Hepatocyte (in vitro differentiated cells): ENCODE measurements at places on chromosomes 4 and X. TPM values are rescaled to one million over a fixed set of nuclear protein-coding genes. Genes with fewer than 3 reads are reported as not detected.

DNA sequence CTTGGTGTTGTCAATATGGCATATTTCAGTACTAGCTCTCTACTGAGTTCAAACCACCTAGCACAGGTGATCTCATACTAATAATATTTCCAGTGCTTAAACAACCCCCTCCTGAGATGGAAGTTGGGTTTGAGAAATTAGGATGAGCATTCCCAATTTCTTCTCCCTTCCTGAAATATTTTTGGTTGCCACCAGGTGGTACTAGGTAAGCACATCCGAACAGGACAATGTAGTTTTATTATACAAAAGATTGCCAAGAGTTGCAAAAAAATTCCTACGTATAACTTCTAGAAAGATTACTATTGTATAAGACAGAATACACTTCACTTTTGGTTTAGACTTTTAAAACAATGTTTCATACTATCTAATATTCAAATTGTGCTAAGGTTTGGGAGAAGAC is 484.5 kb downstream of the PACRGL start:
- no peak for DNase-seq

DNA sequence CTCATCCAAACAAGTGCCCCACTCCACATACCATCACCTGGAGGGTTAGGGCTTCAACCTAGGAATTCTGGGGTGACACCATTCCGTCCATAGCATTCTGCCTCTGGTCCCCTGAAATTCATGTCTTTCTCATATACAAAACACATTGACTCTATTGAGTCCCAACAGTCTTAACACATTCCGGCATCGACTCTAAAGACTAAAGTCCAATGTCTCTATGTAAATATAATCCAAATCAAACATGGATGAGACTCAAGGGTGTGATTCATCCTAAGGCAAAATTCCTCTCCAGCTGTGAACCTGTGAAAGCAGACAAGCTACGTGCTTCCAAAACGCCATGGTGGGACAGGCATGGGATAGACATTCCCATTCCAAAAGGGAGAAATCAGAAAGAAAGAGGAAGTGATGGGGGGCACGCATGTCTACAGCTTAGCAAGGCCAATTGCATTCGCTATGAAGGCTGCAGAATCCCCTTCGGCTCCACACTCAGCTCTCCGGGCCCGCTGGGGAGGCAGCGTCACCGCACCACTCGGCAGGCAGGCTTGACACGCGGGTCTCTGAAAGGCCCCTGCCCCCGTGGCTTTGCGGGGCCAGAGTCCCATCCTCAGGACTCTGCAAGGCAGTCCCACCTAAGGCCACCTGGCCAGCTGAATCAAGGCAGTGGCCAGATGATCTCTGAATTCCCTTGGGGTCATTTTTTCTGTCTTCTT is 53.2 kb downstream of the ADRA2C start:
- DNase-seq, result peak; percentile 31

PALLD gene
- polyA plus RNA-seq, result 65.0 and 82.7 TPM in 2 replicates

TEX13B gene
- polyA plus RNA-seq, result not detected in 2 replicates

DNA sequence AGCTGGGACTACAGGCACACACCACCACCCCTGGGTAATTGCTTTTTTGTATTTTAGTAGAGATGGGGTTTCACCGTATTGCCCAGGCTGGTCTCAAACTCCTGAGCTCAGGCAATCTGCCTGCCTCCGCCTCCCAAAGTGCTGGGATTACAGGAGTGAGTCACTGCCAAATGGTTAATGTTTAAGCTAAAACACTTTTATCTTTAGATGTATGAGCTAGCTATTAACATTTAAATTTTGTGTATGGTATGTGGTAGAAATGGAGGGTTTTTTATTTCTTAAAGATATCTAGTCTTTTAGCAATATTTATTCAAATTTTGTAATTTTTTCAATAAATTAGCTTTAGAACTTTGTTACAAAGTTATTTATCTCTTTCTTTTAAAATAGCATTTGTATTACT is 1659.8 kb upstream of the ADGRL3 start:
- DNase-seq, result no peak

PHEX gene
- polyA plus RNA-seq, result 0.05 and 0.16 TPM in 2 replicates

FGG gene
- polyA plus RNA-seq, result 1,125 and 1,415 TPM in 2 replicates

DNA sequence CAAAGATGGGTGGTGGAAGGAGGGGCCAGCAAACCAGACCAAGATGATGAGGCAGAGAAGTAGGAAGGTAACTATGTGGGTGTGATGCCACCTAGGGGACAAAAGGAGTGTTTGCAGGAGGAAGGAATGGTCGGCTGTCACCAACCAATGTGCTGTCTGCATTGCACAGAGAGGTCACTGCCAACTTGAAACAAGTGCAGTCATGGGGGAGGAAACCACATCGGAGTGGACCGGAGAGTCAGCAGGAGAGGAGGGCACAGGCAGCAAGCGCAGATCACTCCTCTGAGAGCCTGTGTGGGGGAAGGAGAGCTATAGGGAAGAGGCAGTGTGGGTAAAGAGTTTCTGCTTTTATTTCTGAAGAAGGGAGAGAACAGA is 38.5 kb upstream of the FGFBP2 start:
- peak; percentile 84 for DNase-seq

- no peak for DNase-seq
These were observed 19.8 kb upstream of the TASL start for GRCh38 chrX:30597216-30598012.

DNA sequence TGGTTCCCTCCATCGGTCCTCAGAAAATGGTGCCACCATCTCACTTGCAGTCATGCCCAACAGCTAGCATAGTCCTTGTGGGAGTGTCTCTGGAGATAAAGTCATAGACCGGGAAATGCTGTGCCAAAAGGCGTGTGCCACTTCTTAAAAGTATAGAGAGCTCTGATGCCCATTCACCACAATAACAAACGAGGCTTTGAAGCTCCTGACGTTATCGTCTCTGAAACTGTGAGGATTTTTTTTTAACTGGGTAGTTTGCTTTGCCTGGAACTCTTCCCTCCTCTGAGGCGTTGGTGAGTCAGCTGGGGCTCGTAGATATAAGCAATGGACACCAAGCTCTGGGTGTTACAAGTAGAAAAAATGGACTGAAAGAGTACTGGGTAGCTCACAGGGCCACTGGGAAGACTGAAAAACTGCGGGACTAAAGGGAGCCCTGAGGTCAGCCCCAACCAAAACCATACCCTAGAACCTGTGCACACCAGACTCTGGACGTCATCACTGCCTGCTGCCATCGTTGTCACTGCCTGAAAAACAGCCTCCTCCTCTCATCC is 89.4 kb upstream of the TRIM2 start:
- DNase-seq, result peak; percentile 29

HSFX1 gene
- 0.45 and 1.1 TPM in 2 replicates for polyA plus RNA-seq

ARR3 gene
- not detected in 2 replicates for polyA plus RNA-seq

- DNase-seq, result no peak
These were observed 78.1 kb upstream of the PAGE3 start for GRCh38 chrX:55342533-55343501.

PRKG2 gene
- 4.6 and 6.7 TPM in 2 replicates for polyA plus RNA-seq

- no peak for DNase-seq
These were observed 47.2 kb downstream of the EDNRA start for GRCh38 chr4:147528054-147528453.

PPARGC1A gene
- 4.2 and 6.7 TPM in 2 replicates for polyA plus RNA-seq

VEGFC gene
- 3.2 and 4.2 TPM in 2 replicates for polyA plus RNA-seq

DNA sequence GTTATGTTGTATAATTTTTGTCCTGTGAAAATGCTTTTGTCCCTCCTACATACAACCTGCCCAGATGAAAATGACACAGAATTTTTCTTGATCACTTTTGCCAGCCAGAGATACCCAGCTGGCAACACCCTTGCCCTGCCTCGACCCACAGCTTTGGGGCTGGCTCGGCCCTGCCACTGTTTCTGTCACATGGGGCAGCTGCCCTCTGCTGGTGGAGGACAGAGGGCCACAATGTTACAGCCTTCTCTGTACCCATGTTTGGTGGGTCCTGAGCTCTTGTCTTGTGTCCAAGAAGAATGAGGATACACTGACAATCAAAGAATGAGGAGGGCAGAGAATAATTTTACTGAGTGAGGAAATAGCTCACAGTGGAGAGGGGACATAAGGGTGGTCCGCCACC is 31.1 kb downstream of the BMP15 start:
- DNase-seq, result peak; percentile 5

DNA sequence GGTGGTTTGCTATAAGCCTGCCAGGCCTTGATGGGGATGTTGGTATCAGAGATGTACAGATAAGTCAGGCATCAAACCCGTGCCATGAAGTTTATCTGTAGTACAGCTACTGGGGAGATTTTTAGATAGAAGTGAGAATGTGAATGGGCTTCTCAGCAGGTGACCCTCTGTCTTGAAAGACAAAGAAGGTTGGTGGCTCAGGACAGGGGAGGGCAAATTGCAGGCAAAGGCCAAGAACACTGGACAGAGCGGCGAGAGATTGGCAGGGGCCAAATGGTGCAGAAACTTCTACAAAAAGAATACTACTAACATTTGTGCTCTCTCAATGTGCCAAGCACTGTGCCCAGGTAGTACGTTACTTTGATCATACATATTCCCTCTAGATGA is 1.9 kb upstream of the PIM2 start:
- DNase-seq, result no peak

ALAS2 gene
- not detected in 2 replicates for polyA plus RNA-seq

DUSP21 gene
- polyA plus RNA-seq, result not detected in 2 replicates

DNA sequence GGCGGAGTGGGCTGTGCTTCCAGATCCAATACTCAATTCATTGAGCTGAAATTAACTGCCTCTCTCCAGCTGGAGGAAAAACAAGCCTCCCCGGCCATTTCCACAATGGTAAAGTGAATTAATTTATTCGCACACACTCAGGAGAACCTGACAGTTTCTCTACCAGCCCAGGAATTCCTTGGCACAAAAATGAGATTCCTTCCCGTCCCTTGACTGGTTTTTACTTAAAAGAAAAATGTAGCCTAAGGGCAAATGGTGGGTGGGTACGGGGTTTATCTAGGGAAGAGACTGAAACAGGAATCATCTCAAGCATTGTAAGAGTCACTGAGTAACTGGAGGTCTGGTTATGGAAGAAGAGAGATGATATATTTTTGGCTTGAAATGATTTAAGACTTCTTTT is 102.7 kb downstream of the VCX3A start:
- no peak for DNase-seq

DNA sequence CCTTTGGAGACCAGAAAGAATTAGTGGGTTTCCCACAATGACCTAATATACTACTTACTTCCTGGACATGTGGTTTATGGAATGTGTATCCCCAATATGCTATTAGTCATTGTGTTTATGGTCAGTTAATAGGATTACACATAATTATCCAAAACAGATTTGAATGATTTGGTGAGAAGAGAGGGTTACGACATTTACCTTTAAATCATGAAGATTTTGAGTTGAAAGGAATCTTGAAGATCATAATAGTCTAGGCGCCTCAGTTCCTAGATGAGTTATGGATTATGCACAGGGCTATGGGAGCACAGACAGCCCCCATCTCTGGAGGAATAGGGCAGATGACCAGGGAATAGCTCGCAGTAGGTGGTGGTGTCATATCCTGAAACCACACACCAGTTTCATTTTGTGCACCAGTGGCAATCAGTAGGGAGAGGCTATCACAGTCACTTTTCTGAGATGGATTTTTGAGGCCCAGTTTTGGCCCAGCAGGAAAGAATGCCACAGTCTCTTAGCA is 61.3 kb downstream of the SEPTIN11 start:
- DNase-seq, result no peak

DNA sequence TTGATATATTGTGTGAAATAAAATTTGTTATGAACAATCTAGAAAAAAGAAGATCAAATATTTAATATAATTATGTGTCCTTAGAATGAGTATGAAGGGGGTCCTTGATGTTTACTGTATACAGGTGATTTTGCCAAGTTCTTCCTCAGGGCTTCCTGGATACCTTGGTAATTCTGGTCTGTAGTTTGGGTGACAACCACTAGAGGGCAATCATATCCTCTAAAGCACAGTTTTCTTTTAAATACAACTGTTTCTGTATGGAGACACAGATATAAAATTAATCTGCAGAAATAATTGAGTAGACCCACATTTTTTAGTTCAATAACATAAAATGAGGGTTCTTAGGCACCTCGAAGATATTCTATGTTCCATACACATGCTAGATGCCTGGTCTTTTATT is 157.7 kb downstream of the SPANXN1 start:
- DNase-seq, result peak; percentile 50

DNA sequence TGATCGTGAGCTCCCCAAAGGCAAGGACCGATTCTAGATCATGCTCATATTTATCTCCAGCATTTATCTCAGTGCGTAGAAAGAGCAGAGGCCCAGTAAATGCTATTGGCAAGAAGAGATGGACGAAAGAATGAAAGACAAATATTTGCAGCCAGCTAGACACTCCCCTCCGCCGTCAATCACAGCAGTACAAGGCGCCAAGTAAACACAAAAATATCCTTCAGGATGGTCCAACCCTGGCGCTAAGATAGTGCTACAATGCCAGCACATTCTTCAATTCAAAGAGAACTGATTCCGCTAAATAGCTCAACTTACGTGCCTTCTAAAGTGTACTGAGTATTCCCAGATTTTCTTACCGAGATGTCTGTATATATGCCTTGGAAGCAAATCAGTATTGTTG is 114.5 kb downstream of the DDX53 start:
- DNase-seq, result no peak

DNA sequence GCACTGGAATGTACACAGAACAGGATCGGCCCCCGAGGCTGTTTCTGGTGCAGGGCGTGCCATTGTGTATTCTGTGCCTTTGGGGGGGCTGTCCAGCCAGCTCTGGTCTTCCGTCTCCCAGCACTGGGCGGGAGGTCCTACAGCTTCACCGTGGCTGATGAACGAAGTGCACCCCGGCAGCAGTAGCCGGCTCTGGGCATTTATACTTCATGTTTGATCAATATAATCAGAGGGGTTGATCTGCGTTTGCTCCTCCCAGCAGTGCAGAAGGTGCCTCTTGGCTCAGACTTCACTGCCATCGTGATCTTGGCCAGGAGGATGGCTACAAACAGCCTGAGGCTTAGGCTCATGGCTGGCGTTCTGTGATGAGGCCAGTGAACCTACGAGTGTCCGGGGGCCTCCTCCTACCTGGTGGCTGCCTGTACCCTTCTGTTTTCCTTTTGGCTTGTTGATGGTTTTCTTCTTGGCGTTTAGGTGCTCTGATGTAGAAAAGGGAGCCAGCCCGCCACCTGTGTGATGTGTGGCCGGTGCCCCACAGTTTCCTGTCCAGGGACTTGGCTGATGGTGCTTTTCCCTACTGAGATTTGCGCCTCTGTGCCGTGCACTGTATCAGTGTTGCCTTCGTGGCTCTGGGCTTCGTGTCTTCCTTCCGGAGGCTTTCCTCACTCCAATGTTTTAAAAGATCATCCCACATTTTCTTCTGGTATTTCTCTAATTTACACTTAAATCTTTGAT is 31.2 kb upstream of the HGFAC start:
- no peak for DNase-seq

DNA sequence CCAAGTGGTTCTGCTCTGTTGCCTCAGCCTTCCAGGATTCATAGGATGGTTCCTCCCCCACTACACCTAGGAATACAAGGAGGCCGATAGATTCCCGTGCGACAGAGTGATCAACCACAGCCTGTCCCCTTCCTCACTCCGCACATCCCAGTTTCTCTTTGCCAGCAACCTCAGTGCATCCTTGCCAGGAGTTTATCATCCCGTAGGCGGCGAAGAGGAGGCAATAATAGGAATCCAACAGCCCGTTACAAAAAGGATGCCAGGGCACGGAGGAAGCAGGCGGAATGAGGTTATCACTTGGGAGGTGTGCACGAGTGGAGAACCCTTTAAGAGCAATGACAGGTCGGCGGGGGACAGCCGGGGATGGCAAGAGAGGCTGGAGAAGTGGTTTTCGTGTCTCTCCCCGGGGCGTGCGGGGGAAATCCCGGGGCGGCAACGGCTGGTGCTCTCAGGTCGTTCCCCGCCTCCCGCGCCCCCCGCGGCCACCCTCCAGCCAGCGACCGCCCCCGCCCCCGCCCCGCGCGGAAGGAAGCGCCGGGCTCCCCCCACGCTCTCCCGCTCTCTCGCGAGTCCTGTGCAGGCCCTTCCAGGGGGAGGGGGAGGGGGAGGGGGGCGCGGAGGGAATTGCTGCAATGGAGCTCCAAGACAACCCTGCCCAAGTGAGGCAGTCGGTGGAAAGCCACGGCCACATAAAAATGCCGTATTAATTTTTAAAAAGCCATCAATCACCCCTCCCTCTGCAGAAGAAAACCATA is 1.6 kb downstream of the PPP3CA start:
- peak; percentile 76 for DNase-seq
